ENCODE measurements at places on chromosomes 3 and 15. TPM values are rescaled to one million over a fixed set of nuclear protein-coding genes. Genes with fewer than 3 reads are reported as not detected.

GRCh38 chr3:149657321-149657925, 402 bp downstream of the WWTR1 start:
- peak; percentile 81 for DNase-seq

Gene FRMD5
- 0.41 TPM for total RNA-seq

GRCh38 chr3:128950223-128950938, 43.5 kb downstream of the CFAP92 start:
- peak; percentile 34 for DNase-seq

GRCh38 chr3:191848818-191849217, 387.9 kb downstream of the PYDC2 start:
- DNase-seq = no peak

DNA sequence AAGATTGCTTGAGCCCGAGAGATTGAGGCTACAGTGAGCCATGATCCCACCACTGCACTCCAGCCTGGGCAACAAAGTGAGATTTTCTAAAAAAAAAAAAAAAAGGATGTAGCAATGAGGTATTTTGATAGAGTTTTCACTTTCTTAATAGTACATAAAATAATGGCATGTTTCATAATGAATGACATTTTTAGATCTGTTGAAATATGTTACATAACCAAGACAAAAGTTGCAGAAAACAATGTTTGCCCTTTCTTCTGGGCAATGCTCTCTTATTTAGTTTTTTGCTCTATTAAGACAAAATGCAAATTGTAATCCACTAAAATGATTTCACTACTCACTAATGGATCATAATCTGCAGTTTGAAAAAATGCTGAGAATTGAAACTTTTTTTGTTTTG, 4.4 kb upstream of the MAPK6 start:
- no peak for DNase-seq

Gene ZNF619
- total RNA-seq = 9.0 TPM

DNA sequence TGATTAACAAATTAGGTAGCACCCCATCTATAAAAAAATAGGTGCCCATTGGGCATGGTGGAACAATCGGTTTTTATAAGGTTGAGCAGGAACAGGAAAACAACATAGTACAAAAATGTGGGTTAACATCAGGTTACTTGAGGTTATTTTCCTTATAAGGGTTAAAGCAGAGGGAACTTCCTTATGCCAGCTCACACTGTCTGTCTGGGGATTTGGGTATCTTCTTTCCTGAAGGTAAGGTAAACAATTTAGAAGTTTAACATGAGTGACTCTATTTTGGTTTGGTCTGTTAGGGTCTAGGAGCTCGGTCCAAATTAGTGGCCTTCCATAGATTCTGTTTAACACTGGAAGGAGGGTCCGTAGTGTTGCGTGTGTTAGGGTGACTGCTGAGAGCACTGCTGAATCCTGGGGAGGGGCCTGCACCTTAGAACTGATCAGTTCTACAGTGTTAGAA, 14.7 kb downstream of the CHD2 start:
- DNase-seq = no peak

DNA sequence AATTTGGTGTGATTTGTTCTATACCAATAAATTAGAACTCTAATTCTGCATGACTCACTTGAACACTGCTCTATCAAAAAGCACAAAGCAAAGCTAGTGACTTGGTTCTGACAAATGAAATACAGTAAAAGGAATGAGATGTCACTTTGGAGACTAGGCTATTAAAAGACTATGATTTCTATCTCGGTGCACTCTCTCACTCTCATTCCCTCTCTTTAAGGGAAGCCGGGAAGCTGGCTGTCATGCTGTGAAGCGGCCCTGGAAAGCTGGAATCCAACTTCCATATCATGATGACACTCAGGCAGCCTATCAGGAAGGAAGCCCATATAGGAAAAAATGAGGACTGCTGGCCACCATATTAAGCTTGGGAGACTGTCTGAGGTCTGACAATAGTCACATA, 590.1 kb upstream of the CBLB start:
- no peak for DNase-seq

DNA sequence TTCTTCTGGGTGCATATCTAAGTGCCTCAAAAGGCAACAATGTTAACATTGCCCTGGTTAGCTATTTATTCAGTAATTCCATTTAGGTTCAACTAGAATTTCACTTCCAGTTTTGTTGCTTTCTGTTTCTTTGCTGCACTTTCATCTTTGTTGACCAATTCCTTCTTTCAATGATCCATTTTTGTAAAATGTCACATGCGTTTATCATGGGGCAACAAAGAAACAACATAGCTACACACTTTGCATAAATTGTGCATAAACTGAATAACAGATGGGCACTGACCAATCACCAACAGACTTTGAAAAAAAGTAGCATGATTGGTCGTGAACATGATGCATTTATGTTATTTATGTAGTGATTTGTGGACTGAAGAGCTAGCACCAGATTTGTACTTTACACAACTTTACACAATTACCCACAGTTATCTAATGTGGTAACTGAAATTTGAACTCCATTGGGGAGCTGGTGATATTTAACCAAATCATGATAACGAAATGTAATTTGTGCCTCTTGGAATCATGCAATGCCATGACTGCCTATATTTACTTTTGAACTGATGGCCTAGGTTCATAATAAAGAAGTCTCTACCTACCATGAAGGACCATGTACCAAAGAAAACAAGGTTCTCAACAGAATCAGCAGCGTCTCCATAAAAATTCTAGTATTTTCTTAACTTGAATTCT, 7.1 kb upstream of the CPOX start:
- no peak for DNase-seq

Gene NR2E3
- 0.19 TPM for total RNA-seq
